ENCODE measurements at places on chromosomes 6 and 20.

GRCh38 chr6:41286544-41287346, at the start of gene TREM1:
TREM1 (minus strand) TSS chr6:41286682; CDS start chr6:41286655, 27 bp downstream.
- DNase-seq, result peak; percentile 20

DNA sequence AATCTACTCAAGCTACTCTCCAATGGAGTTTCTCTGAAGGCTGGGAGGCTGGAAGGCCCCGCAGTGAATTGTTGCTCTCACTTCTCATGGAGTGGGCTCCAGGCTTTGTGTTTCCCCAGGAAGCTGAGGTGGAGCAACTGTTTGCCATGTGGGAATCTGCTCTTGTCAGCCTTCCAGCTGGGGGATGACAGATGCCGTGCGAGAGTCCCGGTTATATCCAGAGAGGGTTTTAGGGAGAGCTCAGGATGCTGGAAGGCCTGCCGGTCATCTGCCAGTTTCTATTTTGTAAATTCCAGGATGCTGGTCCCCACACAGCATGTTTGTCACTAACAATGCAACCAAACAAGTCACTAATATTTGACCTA, 98.2 kb upstream of the NAA20 start:
- DNase-seq, result peak; percentile 26

- no peak for DNase-seq
These were observed 68.3 kb downstream of the FHL5 start for GRCh38 chr6:96631248-96631647.

GRCh38 chr6:154139892-154140291, 100.9 kb downstream of the OPRM1 start:
- no peak for DNase-seq

DNA sequence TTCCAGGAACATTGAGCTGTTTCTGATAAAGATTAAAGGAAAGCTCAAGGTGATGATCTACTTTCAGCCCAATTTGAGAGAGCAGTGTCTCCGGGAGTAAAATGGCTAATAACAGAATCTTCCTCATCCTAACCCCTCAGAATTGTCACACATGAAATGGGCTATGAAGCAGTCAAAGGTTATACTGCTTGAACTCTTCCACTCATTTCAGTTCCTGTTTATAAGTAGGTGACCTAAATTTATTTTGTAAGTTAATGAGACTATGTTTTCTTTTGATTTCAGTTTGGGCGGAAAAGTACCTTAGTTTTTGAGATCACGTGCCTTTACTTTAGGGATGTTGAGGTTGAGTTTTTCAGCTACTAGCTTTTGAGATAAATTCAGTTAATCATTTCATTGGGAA, 47.2 kb downstream of the QKI start:
- DNase-seq, result no peak

DNA sequence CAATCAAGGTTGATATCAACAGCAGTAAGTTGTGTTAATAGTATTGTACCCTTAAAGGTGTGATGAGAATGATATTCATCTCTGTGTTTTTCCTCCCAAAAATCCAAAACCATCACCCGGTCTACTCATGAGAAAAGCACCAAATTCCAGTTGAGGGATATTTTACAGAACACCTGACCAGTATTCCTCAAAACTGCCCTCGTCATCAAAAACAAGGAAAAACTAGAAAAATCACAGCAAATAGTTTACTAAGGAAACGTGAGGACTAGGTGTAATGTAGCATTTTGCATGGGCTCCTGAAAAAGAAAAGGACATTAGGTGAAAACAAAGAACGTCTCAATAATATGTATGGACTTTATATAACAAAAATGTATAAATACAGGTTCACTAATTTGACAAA, 394.4 kb upstream of the NRSN1 start:
- DNase-seq, result no peak

- no peak for DNase-seq
These were observed 207.3 kb downstream of the OTOR start for GRCh38 chr20:16955462-16955861.

GRCh38 chr6:64930681-64931080, 776.3 kb downstream of the EYS start:
- no peak for DNase-seq

DNA sequence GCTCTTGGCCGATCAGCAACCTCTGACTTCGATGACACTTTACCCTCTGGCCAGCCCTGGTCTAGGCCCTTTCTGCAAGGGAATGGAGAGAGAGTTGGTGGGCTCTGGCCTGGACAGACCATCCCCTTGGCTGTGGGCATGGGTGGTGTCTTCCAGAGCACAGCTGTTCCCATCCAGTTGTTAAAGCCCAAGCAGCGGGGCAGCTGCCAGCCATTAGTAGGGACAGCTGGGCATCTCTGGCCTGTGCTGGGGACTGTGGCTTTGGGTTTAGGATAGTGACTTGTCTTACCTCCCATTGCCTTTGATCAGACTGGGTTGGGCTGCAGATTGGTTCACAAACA, 2.8 kb downstream of the CDC25B start:
- DNase-seq, result no peak

DNA sequence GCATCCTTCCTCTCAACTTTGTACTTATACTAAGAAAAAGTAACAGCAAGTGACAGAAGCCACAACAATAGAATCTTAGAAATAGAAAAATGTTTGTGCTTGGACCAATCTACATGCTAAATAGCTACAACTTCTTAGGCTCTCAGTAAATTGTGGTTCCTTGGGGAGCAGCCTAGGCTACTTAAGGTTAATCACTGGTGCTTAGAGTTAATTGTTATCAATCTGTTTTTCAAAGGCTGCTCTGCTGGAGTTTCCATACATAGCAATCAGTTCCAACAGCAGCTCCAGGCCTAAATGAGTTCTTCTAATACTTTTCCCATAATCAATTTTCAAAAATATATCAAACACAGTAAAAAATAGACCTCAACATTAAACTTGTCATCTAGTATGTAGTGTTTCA, 571.4 kb downstream of the EPHA7 start:
- DNase-seq, result no peak

GRCh38 chr6:89409461-89410035, 2.5 kb downstream of the RRAGD start:
- DNase-seq, result no peak

DNA sequence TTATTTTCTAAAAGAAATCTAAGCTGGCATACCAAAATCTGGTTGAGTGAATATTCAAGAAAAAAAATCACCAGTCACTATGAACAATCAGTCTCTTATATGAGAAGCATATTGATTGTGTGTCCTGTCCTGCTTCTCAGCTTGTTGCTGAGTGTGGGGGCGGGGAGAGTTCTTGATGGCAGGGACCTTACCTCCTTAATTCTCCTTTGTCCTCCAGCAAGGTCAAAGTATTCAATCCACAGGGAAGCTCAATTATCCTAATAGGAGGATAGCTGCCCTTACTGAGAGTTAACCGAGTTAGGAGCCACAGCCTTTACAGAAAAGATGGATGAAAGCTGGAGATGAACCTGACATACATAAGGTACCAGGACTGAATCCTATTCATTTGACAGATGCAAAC, 154.0 kb downstream of the LY86 start:
- no peak for DNase-seq

GRCh38 chr6:14079433-14079832, 38.1 kb upstream of the CD83 start:
- DNase-seq, result no peak

GRCh38 chr20:37627060-37627766, 66.6 kb upstream of the CTNNBL1 start:
- DNase-seq, result peak; percentile 52

DNA sequence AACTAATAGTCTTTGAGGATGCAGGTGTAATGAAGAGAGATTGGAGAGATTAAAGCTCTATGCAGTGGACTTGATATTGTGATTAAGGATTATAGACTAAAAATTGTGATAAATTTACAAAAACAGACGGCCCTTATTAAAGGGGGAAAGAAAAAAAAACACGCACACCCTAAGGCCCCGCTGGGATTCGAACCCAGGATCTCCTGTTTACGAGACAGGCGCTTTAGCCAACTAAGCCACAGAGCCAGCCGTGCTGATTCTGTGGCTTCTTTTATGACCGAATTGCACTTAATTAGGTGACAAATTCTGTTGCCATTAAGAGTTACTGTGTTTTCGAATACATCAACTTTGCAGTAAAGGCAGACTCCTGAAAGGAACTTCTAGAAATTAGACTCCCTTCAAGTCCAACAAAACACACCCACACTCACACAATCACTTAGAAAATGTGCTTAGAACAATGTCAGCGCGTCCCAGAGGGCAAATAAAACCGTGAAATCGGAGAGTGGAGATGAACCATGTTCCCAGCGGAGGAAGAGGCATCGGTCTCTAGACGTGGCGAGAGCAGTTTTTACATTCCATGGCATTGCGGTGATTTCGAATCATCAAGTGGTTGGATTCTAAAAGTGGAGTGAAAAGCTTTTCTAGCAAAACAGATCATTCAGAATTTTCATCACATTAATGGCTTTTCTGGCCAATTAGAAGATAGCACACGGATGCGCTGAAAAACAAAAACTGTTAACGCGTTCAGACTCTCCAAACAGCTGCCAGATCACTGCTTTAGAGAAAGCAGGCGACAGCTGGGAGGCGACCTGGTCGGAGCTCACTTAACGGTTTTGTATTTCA, 122.6 kb downstream of the GPX5 start:
- DNase-seq, result peak; percentile 73
